ENCODE measurements at places on chromosomes 11 and 22.

GRCh38 chr11:96391698-96392307 is 2.0 kb downstream of the JRKL start:
- DNase-seq: no peak

- DNase-seq: no peak
These were observed 10.3 kb upstream of the NEFH start for GRCh38 chr22:29469755-29470154.

DNA sequence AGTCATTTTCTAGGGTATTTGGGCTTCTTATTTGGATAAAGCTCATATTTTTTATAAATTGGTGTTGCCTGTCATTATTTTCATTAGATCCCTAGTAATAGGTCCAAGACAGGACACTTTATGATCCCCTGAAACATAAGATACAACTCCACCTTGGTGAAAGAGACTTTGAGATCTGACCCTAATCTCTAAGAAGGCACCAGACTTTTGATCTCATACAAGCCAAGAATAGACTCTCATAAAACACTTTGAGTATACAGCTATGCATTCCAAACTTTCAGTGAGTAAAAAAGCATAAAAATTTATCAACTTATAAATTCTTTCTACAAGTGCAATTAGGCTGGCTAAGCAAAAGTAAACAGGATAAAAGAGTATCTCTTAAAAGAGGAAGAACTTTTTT is 451.2 kb downstream of the MN1 start:
- DNase-seq: no peak

DNA sequence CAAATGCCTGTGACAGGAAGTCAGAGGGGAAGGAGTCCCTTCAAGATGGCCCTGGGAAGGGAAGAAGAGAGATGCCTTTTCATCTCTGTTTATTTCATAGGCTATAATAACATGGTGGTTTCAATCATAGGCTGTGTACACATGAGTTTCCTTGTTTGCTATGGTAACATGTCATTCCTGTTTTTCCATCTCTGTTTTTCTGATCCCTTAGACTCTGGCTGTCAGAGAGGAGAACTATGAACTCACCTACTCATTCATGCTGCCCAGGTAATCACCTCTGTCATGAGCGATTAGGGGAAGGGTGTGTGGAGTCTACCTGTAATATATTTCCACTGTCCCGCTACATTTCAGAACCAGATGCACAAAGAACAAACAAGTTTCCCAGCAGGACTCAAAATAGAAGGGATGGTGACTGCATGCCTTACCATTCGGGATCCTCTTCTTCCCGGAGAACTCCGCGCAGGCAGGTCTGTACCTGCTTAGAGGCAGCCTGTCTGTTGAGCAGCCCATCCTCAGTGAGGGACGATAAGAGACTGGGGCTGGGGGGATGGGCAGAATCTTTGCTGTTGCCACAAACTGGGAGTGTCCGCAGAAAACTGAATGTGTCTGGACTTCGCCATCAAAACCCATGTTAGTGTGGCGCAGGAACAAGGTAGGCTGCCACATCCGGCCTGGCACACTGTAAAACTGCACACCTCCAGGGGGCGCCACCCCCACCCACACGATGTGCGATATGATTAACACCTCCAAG is 7.1 kb upstream of the PEX26 start:
- DNase-seq: no peak

- no peak for DNase-seq
These were observed 147.9 kb upstream of the DDI1 start for GRCh38 chr11:103888541-103888951.

DNA sequence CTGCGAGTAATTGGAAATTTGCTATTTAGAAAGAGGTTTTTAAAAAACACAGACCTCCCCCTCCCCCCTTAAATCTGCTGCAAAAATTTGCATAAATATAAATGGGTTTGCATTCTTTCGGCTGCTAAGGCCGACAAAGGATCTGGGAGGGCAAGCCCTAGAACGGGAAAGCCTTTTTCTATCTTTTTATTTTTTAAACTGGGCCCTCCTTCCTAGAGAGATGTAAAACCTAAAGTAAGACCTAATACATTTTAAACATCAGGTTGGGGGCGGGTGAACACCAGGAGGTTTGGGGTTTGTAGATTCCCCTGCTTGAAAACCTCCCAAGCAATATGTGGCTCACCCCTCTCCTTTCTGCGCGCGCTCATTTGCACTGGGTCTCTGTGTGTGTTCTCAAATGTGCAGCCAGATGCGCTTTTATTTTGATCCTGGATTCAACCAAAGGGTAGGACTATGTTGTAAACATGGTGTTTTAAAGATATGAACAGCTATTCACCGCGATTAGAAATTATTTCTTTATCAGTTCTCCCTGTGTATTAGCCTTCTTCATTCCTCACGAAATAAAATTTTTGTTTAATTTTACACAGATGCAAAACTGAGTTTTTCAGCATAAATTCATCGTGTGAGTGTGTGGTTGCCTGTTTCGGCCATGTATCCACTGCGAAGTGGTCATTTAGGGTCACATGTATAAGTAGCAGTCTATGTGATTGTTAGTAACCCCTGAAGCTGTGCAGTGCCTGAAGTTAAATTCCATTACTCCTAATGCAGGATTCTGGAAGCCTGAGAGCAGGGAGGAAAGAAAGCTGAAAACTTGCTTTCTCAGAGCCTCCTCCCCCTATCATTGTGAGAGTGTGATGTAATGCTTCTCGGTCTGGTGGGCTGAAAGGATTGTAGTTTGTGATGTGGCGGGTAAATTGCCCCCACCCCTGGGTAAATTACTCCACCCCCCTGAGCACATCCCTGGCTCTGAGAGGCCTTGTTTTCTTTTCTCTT is 988 bp downstream of the TNRC6B start:
- DNase-seq: peak; percentile 20

DNA sequence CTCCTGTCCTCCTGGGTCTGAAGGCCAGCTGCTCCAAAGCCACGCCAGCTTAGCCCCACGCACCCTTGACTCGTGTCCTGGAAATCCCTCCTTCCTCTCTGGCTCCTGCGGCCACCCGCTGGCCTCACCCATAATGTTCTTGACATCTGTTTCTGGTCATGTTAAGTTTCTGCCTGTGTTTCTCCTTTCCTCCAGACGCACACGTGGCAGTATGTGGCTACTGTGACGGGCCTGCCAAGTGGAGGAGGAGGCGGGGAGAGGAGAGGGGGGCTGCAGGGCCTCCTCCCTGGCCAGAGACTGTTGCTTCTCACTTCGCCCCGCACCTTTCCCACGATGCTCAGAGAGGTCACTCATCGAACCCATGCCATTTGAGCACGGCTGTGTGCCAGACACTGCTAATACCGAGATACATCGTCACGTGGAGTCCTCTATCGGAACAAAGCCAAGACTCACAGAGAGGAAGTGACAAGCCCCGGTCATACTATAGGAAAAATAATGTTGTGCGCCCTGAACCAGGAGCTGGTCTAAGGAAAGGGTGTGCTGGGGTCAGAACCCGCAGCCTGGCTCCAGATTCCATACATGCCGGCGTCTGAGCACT is 11.5 kb downstream of the C1QTNF6 start:
- DNase-seq: no peak

DNA sequence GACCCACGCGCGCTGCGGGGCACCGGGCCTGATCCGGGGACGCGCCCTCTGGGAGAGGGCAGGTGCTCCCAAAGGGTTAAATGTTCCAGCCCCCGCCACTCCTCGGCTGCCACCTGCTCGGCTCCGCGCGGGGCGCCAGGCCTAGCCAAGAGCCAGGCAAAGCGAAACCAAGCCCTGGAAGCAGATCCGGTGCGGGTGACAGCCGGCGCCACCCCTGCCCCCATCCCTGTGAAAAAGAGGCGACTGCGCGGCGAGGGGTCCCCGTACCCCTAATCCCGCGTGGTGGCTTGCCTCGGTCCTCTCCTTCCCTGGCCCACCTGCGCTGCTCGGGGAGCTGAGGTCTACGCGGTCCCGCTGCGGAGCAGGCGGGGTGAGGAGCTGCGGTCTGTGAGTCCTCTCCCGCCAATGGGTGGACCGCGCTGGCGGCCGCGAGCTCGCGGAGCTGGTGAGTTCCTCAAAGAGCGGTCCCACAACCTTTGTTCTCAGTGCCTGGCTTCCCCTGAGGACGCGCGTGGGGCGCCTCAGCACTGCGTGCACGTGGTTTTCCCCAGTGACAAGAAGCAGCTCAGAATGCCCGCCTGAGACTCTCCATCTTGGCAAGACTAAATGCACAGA is at the start of gene ME3:
Gene ME3 (minus strand): TSS at position 610 of the 615 bp plus-strand sequence.
- DNase-seq: no peak

- no peak for DNase-seq
These were observed 753.1 kb upstream of the ARHGAP42 start for GRCh38 chr11:99934008-99934407.

DNA sequence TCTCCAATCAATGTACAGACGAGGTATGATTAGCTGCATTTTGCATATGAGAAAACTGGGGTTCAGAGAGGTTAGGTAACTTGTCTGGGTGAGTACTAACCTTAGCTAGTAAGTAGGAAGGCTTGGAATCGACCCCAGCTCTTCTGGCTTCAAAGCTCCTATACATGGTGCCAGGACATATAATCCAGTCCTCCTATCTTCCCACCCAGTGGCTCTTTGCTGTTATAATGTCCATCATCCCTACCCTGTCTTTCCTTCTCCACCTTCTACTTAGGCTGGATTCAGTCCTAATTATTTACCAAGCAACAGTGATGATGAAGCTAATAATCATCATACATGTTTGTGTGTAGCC is 20.0 kb downstream of the EHF start:
- DNase-seq: no peak

DNA sequence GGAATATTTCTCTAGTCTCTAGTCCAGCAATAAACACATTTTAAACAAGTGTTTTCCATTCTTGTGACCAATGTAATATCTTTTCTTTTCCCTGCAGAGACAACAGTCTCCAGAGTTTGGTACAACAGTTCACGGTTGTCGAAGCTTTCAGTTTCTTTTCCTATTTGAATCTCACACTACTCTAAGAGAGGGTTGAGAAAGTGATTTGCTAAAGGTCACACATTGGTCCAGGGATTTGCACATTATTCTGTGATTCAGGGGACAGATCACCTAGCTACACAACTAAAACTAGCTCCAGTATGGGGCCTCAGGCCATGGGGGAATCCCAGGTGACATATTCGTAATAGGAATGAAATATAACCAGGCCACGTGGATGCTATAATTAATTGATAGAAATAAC is 132.5 kb downstream of the HIPK3 start:
- peak; percentile 15 for DNase-seq

DNA sequence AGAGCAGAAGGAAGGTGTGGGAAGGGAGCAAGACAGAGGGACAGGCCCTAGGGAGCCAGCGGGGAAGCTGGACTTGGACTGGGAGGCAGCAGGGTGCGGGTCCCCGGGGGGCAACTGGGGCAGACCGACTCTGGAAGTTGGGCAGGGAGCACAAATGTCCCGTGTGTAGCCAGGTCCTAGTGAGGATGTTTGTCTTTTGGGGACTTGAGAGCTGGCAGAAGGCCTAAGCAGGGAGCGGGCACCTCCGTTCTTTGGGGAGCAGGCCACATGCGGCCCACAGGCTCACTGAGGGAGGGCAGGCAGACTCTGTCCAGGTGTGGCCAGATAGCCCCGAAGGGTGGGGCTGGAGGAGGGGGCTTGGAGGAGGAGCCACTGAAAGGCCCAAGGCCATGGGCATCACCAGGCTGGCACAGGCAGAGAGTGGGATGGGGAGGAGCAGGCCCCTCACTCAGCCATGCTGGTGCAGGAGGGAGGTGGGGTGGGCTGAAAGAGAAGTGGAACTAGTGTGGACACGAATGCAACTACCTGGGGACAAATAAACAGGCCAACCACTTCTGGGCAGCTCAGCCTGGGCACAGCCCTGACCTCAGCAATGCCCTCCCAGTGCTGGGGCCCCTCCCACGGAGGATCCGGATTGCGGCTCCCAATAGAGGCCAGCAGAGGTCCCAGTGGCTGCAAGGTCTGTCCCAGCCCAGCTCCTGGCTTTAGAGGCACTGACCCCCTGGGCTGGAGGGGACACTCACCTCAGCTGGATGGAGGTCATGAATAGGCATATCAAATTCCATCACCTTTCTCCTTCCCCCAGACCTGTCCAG is 1.3 kb upstream of the SCARF2 start:
- DNase-seq: no peak

DNA sequence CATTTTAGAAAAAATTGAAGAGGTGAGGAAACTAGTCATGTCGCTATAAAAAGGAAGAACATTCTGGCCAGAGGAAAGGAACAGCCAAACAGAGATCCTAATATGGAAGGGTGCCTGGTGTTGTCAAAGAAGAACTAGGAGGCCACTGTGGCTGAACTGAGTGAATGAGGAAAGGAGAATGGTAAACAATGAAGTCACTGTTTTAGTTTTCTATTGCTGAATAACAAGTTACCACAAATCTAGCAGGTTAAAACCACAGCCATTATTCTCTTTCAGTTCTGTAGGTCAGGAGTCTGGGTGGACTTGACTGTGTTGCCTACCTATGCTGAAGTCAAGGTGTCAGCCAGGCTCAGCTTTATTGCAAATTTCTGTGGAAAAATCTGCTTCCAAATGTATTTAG is 549.3 kb upstream of the CCDC90B start:
- no peak for DNase-seq

DNA sequence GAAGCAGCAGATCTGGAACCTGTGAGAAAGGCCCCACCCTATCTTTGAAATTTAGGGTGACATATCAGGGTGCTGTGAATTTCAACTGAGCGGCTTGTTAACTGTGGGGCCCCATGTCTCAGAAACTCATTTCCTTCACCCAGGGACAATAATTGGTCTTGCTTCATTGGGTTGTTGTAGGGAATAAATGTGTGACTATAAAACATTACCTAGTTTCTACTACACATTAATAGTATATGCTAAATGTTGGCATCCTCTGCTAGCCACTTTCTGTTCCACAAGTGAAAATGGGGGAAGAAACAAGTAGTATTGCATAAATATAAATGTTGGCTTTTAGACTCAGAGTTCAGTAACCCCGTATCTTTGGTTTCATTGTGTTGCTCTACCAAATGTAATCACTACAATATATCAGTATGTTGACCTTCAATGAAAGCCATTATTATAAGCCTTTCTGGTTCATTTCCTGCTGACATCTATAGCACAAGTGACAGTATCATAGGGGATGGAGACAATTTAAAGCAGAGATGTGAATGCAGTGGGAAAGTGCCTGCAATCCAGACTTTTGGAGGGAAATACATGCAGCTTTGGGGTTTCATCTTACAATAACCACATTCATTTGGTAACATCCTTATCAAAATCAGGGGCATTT is 905.5 kb upstream of the RAG2 start:
- DNase-seq: no peak

Data from germinal center (tissue), 1 donor.